Right ventricle myocardium inferior (tissue), 1 donor: ENCODE measurements at places on chromosomes 7 and 10. TPM values are rescaled to one million over a fixed set of nuclear protein-coding genes. Genes with fewer than 3 reads are reported as not detected.

DNA sequence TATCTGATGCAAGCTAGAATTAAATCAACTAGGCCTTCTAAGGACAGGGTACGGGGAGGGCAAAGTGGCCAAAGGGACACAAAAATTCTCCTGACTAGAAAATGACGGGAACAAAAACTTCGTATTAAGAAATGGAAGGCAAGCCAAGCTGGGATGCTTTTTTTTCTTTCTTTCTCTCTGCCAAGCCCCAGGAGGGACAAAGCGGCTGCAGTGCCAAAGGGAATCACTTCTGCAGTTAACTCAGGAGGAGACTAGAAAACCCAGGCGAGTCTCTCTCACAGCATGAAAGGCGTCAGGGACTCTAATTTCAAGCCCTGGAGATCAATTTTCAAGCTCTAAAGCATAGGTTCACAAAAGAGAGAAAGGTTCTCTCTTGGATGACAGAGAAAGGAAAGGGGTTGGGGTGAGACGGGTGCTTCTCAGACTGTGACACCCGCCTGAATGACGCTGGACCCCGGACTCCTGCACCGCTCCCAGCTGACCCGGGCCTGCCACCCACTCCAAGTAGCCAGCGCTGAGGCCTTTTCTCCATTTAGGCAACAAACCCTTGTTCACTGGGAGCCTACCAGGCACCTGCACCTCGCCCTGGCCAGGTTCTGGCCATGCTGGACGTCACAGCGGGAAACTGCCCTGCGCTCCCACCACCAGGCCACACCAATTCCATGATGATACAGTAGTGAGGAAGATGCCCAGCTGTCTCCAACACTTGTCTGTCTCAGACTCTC, 56.5 kb downstream of the KIAA1549 start:
- no peak for DNase-seq

DNA sequence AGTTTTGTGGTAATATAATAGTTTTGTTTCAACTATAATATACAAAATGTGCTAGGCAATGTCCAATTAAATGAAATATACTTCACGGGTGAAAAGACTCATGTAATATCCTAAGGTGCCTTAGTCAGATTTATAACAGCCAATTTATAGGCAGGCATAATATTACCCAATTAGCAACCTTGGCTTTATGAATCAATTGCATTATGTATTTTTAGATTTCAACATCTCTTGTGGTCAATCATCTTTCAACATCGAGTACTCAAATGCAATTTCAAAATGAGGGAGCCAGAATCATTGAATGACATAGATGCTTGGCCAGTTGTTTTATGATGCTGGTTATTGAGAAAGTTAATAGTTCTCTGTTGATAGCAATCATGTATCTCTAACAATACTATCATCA, 110.3 kb upstream of the SP8 start:
- DNase-seq: no peak

- DNase-seq: peak; percentile 80
Observed at GRCh38 chr10:79070081-79070605, 1.4 kb downstream of the ZMIZ1 start.

DNA sequence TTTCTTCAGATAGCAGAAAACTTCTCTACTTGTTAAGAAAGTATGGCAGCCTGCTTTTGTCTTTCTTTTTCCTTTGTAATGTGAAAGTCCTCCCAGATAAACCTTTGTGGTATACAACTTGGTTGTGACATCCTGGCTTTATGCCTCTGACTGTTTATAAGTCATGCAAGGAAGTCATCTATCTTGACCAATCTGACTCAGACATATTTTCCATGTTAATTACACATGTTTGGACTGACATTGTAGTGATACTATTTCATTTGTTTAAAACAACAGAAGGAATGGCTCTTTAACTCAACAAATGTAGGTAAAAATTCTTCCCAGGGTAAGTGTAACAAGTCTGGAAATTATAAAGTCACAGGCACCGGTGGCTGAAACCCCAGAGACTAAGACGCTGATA, 341.6 kb upstream of the MEOX2 start:
- DNase-seq: no peak

GRCh38 chr7:152899548-152900109, 140.1 kb downstream of the ACTR3B start:
- no peak for DNase-seq

- DNase-seq: peak; percentile 91
Observed at GRCh38 chr7:105678811-105679495, 97.7 kb upstream of the EFCAB10 start.

DNA sequence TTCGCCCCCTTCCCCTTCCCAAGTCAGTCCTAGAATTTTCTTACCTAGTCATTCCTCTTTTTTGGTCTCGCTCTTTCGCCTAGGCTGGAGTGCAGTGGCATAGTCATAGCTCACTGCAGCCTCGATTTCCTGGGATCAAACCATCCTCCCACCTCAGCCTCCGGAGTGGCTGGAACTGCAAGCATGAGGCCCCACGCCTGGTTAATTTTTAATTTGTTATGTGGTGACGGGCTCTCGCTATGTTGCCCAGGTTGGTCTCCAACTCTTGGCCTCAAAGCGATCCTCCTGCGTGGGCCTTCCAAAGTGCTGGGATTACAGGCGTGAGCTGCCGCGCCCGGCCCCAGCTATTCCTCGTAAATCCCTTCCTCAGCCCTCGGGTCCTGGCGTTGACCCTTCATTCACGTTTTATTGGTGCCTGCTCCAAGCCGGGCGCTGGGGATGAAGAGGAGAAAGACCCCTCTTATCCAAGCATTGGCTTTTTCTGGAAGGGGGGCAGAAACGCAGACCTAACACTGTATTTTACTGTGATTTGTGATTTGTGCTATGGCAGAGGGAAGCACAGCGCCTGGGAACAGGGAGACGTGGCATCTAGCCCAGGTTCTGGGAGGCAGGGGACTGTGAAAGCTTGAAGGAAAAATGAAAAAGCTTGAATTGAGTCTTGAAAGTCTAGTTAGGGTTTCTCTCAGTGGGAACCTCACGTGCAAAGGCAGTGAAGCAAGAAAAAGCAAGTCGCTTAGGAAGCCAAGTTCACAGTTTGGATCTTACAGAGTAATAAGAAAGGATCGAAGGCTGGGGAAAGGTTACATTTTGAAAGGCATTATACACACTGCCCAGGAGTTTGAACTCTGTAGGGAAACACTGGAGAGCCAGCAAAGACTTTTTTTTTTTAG, 516 bp downstream of the ZNHIT1 start:
- DNase-seq: no peak

DNA sequence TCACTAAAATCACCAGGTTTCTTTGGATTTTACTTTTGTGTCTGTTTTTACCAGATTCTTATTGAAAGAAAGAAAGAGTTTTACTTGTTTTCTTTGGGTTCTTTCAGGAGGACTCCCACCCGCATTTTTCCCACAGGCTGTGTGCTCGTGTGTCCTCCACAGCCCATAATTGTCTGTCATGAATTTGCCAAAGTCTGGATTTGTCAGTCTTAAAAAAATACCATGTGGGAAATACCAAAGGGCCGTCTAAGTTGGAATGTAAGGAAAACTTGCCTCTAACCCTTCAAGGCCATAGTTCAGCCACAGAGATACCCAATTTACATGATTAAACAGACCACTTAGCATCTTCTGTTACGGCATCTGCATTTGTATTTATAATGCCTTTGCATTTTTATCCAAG, 41.3 kb upstream of the INHBA start:
- DNase-seq: no peak

The ZNF438 gene
- 12.8 TPM for total RNA-seq

The ACTR3C gene
- 5.7 TPM for total RNA-seq

The LIPF gene
- not detected for total RNA-seq

The TRIM56 gene
- total RNA-seq: 21.0 TPM

The IFIT1B gene
- not detected for total RNA-seq

The SPDYE3 gene
- total RNA-seq: not detected
